Hepatocyte (in vitro differentiated cells): ENCODE measurements at places on chromosomes 5 and 9. TPM values are rescaled to one million over a fixed set of nuclear protein-coding genes. Genes with fewer than 3 reads are reported as not detected.

DNA sequence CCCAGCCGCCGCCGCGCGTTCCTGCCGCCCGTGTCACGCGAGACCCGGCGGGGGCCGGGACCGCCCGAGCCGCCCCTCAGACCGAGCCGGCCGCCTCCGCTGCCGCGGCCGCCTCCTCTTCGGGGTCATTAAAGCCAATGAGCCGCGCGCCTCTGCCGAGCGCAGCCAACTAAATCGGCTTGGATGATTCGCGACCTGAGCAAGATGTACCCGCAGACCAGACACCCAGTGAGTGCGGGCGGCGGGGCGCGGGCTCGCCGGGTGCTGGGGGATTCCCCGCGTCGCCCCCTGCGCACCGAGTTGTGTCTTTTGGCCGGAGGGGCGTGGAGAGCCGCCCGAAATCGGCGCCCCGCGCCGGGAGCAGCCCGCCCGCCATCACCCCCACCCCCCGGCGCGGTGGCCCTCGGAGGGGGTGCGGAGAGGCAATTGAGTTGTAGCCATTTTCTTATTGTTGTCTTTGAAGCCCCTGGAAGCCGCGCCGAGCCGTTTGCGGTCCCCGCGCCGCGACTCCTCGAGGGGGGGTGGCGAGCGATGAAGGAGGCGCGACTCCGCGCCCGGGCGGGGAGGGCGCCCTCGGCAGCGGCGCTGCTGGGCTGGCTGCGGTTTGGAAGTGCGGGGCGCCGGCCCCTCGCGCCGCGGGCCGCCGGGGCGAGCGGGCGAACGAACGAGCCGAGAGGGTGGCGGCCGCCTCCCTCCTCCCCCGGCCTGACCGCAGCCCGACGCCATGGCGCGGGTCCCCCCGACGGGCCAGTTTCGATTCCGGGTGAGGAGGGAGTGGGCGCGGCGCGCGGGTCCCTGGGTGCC lies 1.0 kb downstream of the TLE4 start:
- H3K27me3 ChIP-seq = no peaks in the 10 kb centered on the region
- peak overlapping the region; percentile 60 for H3K4me3 ChIP-seq
- H3K27ac ChIP-seq = peak overlapping the region; percentile 81
- H3K36me3 ChIP-seq = no peaks in the 10 kb centered on the region
- peak; percentile 82 for DNase-seq

- no peak overlapping the region for H3K4me3 ChIP-seq
- no peaks in the 10 kb centered on the region for H3K27me3 ChIP-seq
- H3K36me3 ChIP-seq = no peaks in the 10 kb centered on the region
- H3K27ac ChIP-seq = no peak overlapping the region
- peaks cover 36% of the 10 kb centered on the region for H3K4me1 ChIP-seq
Observed at GRCh38 chr9:129888293-129889121, 53.2 kb downstream of the USP20 start.

DNA sequence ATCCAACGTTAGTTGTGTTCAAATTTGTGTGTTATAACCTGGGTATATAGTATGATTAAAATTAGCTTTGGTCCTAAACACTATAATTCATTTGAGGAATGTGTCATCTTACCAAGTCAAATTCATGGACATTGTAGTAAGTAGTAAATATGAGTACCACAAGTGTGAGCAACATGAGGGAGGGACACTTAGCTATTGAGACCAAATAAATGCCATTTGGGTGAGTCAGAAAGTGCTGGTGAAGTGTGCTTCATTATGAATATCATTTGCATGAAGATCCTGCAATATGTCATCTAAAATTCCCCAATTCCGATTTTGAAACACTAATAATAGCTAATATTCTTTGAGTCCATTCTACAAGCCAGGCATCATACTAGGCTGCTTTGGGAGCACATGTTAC lies 336.7 kb upstream of the KIF2A start:
- H3K36me3 ChIP-seq = no peaks in the 10 kb centered on the region
- H3K4me1 ChIP-seq = no peaks in the 10 kb centered on the region
- H3K27me3 ChIP-seq = no peaks in the 10 kb centered on the region
- H3K4me3 ChIP-seq = no peak overlapping the region
- no peak for DNase-seq

DNA sequence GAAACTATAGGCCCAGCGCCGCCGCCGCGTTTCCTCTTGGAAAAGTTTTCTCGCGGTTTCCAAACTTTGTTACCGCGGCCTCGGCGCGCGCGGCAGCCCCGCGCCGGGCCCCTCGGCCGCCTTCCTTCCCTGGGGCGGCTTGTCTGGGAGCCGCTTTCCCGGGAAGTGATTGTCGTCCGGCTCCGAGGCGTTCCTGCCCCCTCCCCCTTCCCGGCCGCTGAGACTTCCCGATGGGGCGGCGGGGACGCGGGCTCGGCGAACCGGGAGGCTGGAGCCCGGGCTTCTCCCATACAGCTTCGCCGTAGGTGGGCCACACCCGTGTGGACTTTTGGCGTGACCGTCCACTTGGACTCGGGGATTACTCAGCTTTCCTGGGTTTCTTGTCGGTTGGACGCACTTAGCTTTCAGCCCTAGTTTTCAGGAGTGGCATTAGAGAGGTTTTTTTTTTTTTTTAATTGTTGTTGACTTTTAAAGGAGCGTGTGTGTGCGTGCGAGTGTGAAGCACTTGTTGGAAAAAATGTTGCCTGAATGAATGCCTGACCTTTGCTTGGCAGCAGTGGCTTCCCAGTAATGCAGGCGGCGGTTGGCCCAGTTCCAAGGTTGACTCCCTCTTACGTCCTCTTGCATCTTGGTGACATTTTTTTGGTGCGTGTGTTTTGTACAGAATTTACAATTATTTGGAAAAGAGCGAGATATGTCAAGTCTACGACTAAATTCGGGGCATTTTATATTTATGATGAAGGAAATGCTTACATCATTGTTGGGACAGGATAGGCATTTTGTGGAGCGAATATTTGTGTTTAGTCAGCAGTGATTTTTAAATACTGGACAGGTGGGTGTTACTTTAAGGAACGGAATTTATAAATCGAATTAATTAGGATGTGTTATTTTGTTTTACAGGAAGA lies 821 bp downstream of the CTNNA1 start:
- H3K36me3 ChIP-seq = peaks cover 7% of the 10 kb centered on the region
- no peaks in the 10 kb centered on the region for H3K27me3 ChIP-seq
- H3K4me1 ChIP-seq = peaks cover 6% of the 10 kb centered on the region
- peak; percentile 92 for DNase-seq

DNA sequence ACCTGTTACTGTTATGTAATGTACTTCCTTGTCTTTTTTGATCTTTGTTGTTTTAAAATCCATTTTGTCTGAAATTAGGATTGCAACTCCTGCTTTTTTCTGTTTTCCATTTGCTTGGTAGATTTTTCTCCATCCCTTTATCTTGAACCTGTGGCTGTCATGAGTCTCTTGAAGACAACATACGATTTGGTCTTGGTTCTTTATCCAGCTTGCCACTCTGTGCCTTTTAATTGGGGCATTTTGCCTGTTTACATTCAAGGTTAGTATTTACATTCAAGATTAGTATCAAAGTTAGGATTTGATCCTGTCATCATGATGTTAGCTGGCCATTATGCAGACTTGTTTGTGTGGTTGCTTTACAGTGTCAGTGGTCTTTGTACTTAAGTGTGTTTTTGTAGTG lies 156.8 kb downstream of the GDNF start:
- no peaks in the 10 kb centered on the region for H3K36me3 ChIP-seq
- no peaks in the 10 kb centered on the region for H3K4me1 ChIP-seq
- DNase-seq = no peak
- H3K4me3 ChIP-seq = no peak overlapping the region
- no peak overlapping the region for H3K27ac ChIP-seq

DNA sequence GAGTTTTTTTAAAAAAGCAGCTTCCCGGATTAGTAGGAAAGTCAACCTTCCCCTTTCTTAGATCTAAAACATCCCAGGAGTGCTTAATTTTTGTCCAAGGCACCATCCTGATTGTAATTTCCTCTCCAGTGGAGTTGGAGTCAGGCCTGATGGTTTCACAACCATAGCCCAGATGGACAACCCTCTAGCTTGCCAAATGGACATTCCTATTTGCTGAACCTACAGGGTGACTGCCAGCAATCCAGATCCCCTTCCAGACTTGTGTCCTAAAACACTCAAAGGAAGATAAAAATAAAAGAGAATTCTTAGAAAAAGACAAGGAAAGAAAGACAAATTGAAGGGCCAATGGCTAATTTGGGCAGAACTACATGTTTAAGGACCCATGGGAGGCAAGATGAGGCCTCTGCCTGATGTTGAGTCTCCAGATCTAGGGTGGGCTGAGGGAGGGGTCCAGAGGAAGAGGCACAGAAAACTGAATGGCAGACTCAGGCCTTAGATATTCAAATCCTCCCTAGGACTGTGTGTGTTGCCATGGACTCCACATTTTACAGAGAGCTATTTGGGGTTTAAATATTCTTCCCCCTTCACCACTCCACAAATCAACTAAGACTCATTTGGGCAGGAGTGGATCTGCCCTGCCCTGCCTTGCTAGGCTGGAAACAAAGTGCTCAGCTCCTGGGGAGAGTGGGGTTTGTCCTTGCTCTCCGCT lies 38.5 kb upstream of the SLC44A1 start:
- H3K36me3 ChIP-seq = no peaks in the 10 kb centered on the region
- DNase-seq = peak; percentile 15
- H3K27me3 ChIP-seq = no peaks in the 10 kb centered on the region
- H3K4me3 ChIP-seq = no peak overlapping the region
- no peak overlapping the region for H3K27ac ChIP-seq

GRCh38 chr5:16552666-16553343 lies 64.0 kb downstream of the RETREG1 start:
- no peak overlapping the region for H3K27ac ChIP-seq
- DNase-seq = peak; percentile 87
- H3K4me3 ChIP-seq = no peak overlapping the region
- no peaks in the 10 kb centered on the region for H3K36me3 ChIP-seq
- no peaks in the 10 kb centered on the region for H3K27me3 ChIP-seq

GRCh38 chr9:124665391-124666058 lies 105.6 kb downstream of the NR6A1 start:
- no peaks in the 10 kb centered on the region for H3K27me3 ChIP-seq
- peak overlapping the region; percentile 54 for H3K27ac ChIP-seq
- peaks cover 7% of the 10 kb centered on the region for H3K4me1 ChIP-seq
- peak; percentile 11 for DNase-seq
- H3K36me3 ChIP-seq = no peaks in the 10 kb centered on the region

DNA sequence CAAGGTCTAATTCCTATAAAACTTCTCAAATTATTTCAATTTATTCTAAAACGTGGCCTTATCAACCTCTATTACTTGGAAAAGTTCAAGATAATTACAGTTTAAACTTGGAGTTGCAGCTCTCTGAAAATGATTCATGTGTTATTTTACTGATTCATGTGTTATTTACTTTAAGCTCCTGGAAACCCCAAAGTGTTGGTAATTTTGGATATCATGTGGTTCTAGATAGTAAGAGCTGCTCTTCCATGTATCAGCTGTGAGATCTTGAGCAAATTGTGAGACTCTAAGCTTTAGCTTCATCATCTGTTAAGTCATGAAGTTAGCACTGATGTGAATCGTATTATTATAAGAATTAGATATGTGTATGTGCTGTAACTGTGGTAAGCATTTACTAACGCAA lies 749.2 kb downstream of the TLE4 start:
- no peaks in the 10 kb centered on the region for H3K4me1 ChIP-seq
- no peak overlapping the region for H3K27ac ChIP-seq
- H3K4me3 ChIP-seq = no peak overlapping the region
- DNase-seq = no peak
- H3K36me3 ChIP-seq = no peaks in the 10 kb centered on the region

- no peaks in the 10 kb centered on the region for H3K27me3 ChIP-seq
- H3K4me3 ChIP-seq = no peak overlapping the region
- H3K4me1 ChIP-seq = no peaks in the 10 kb centered on the region
- DNase-seq = peak; percentile 13
Observed at GRCh38 chr9:21154018-21154608, 12.3 kb downstream of the IFNA21 start.

DNA sequence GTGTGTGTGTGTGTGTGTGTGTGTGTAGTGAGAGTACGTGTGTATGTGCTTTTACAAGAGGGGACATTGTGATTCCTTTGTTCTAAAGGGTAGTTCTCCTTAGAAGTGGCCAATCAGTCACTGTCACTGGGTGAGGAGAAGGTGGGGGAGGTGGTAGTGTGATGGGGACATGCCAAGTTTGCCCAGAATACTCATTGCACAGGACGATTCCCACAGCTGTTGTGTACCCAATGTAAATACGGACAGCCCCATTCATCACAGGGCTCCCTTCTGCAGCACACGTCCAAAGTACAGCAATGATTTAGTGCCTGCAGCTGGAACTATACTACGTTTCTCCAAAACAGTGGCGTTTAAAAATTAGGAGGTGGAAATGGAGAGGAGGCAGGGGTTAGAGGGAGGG lies 287.8 kb downstream of the TLR4 start:
- H3K4me3 ChIP-seq = no peak overlapping the region
- H3K27me3 ChIP-seq = no peaks in the 10 kb centered on the region
- no peak for DNase-seq
- no peaks in the 10 kb centered on the region for H3K4me1 ChIP-seq

DNA sequence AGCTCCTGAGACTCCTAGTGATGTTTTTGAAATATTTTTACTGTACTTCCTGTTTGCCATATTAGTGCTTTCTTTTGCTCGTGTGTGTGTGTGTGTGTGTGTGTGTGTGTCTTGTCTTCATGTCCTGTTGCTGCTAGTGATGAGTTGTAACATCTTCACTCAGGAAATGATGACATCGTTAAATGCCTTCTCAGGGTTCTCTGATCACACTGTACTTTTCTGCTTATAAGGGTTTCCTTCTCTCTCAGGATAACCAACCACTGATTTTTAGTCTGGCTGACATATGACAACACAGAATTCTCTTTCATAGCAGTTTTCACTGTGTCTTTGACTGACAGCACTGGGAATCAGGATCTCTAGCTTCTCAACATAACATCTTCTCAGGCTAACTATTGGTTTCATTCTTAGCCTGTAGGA lies 16.1 kb downstream of the SV2C start:
- no peak overlapping the region for H3K4me3 ChIP-seq
- H3K36me3 ChIP-seq = no peaks in the 10 kb centered on the region
- no peaks in the 10 kb centered on the region for H3K4me1 ChIP-seq
- no peaks in the 10 kb centered on the region for H3K27me3 ChIP-seq
- DNase-seq = no peak
- H3K27ac ChIP-seq = no peak overlapping the region

DNA sequence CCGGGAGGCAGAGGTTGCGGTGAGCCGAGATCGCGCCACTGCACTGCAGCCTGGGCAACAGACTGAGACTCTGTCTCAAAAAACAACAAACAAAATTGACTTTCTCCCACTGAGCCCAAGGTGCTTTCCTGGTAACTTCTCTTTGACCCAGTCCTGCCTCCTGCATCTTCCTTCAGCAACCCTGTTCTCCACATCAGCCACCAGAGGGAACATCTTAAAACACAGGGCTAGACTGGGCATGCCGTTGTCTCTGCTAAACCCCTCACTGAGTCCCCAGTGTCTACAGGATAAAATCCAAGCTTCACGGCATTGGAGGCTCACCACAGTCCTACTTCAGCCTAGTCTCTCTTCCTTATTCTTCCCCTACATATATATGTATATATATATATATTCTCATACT lies 39.8 kb upstream of the KCNMB1 start:
- no peak overlapping the region for H3K4me3 ChIP-seq
- H3K36me3 ChIP-seq = no peaks in the 10 kb centered on the region
- H3K4me1 ChIP-seq = peaks cover 3% of the 10 kb centered on the region
- no peak for DNase-seq
- no peak overlapping the region for H3K27ac ChIP-seq

- no peak overlapping the region for H3K4me3 ChIP-seq
- H3K4me1 ChIP-seq = peaks cover 22% of the 10 kb centered on the region
- H3K27ac ChIP-seq = no peak overlapping the region
- no peak for DNase-seq
- H3K36me3 ChIP-seq = no peaks in the 10 kb centered on the region
Observed at GRCh38 chr9:112121633-112122032, 53.5 kb downstream of the SUSD1 start.

The ENTPD2 gene
- total RNA-seq = 1.8 and 2.3 TPM in 2 replicates

The TMEM252 gene
- 0.16 TPM in 1 of 2 replicates, not detected in the other for total RNA-seq

The SEMA6A gene
- total RNA-seq = 50.0 and 68.6 TPM in 2 replicates

The PCDHB16 gene
- 2.2 and 3.4 TPM in 2 replicates for total RNA-seq

The GPX8 gene
- 178 and 196 TPM in 2 replicates for total RNA-seq

The PCDHGB1 gene
- total RNA-seq = 0.24 and 0.53 TPM in 2 replicates

The ITK gene
- 0.20 TPM in 2 replicates for total RNA-seq

The C1QTNF3 gene
- 4.3 and 7.4 TPM in 2 replicates for total RNA-seq

The RUFY1 gene
- total RNA-seq = 41.2 and 42.3 TPM in 2 replicates

The RLN2 gene
- total RNA-seq = 0.87 TPM in 1 of 2 replicates, not detected in the other
